NCI-H774 (cell line): ENCODE measurements at places on chromosomes 6 and 20.

DNA sequence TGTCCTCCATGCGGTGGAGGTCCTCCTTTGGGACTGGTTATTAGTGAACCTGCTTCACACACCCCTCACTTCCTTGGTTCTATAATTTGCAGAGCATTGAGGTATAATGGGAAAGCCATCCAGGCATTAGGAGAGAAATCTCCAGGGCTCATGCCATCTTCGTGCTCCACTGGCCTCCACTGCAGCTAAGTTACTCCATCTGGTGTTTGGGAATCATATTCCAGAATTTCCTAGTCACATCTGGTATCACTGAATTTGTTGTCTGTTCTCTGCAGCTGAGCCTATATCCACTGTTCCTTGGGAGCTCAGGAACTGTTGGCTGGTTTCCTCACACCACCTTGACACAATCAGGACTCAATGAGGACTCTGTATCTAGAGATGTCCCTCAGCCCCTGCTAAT, 173.0 kb upstream of the TSHZ2 start:
- DNase-seq, result no peak

DNA sequence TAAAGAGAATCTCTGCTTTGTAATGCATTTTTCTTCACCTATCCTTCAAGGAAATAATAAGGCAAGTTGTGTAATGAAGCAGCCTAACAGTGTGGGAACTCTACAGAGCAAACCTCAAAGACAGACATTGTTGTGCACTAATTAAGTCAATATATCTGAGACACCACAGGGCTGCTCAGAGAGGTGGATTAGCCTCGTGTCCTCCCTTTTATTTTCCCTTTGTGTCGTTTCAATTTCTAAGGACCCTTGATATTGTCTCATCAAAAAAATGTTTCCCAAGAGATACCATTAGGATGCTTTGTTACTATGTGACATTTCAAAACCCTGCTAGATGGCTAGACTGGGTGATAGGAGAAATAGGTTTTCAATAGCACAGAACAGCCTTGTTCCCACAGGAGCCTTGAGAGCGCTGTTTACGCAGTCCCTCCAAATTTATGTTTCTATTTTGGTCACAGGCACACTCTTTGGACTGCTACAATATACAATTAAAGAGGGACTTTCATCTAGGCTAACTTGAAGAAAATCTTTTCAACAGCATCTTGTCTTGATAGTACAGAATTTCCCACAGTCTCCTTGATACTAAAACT, 23.1 kb downstream of the UBE3D start:
- no peak for DNase-seq

- DNase-seq, result no peak
These were observed 360.2 kb downstream of the PREX1 start for GRCh38 chr20:48467622-48468021.

- peak; percentile 50 for DNase-seq
These were observed 272.1 kb downstream of the LRFN2 start for GRCh38 chr6:40315060-40315459.

DNA sequence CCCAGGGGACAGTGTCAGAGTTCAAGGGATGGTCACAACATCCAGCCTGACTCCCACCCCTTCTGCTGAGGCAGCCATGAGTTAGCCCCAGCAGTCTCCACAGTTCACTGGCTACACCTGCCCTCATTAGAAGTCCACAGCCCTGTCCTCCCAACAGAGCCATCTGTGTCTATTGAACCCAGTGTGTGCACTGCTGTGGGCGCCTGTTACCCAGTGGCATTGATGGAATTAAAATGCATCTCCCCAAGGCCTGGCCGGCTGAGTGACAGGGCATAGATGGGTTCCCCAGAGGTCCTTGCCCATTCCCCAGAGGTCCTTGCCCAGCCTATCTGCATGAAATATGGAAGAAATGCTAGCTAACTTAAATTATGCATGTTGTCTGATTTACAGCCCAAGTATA, 73.3 kb downstream of the PCSK2 start:
- DNase-seq, result no peak

GRCh38 chr6:21496706-21497105, 96.8 kb upstream of the SOX4 start:
- DNase-seq, result no peak

DNA sequence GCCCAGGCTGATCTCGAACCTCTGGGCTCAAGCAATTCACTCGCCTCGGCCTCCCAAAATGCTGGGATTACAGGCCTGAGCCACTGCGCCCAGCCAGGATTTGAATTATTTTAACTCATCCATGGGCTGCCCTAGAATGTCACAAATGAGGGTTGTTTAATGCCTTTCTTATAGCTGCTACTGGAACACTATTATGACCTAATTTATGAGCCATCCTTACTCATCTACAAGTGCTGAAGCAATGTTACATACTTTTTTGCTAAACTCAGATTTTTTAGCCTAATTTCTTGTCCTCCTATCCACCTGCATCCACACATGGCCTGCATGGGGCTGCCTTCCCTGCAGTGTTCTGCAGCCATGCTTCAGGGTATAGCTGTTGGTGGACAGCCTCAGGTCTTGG, 59.9 kb downstream of the RTN4IP1 start:
- no peak for DNase-seq

- DNase-seq, result no peak
These were observed 90.8 kb downstream of the HACE1 start for GRCh38 chr6:104768906-104769305.

- DNase-seq, result peak; percentile 95
These were observed 27.2 kb upstream of the BTBD3 start for GRCh38 chr20:11890331-11891076.

DNA sequence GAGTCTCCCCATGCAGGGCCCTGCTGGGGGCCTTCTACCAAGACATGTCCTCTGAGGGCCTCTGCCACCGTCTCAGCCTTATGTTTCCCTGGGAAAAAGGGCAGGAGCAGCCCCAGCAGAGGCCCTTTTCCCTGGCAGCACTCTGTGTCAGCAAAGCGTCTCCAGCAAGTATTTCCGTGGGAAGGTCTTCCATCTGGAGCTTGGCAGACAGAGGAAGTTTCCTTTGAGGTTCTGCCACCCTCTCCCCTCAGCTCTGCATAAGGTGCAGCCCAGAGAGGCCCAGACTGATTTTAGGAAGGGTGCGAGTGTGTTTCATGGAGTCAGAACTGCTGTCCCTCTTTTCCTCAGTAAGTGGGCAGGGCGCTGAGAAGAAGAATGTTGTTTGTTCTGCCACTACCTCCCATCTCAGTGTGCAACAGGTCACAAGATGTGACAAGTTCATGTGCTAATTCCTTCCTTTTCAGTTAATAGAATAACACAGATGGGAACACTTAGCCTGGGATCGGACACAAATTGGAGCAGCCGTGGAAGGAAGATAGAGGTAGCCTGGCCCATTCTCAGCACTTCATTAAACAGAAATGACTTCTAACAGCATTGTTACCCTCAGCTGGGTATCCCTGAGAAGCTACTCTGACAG, 784.4 kb downstream of the MAFB start:
- DNase-seq, result no peak

DNA sequence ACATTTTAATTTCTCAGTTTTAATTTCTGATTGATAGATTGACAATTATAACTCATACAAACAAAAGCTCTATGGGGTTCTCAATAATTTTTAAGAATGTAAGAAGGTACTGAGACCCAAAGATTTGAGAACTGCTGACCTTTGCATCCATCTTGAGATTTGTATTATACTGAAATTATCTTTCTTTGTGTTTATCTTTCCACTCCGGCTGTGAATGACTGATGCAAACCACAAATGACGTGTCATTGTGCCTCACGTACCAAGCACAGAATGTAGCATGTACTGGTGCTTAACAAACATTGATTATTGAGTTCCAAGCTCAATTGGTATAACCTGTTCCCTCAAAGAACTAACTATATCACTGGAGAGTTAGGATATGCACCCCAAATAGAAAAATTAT, 152.1 kb upstream of the SMLR1 start:
- no peak for DNase-seq

GRCh38 chr20:16491294-16491905, 81.8 kb downstream of the KIF16B start:
- DNase-seq, result no peak

DNA sequence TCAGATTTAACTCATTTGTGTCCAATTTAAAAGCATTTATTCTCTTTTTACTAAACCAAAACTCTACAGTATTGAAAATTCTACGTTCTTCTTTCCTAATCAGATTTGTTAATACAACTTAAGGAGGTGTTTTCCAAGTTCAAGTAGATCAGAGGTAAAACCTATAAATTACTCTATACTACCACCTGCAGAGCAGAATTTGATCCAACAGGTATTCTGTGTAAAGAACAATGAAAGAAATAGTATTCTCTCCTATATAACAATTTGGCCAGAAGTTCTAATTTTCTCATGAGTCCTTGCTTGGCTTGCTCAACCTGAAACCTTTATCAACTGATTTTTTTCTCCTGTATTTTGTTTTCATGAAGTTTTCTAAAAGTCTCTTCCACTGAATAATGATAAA, 28.5 kb upstream of the DST start:
- DNase-seq, result no peak

- no peak for DNase-seq
These were observed 319.5 kb downstream of the MEI4 start for GRCh38 chr6:77972334-77972733.

DNA sequence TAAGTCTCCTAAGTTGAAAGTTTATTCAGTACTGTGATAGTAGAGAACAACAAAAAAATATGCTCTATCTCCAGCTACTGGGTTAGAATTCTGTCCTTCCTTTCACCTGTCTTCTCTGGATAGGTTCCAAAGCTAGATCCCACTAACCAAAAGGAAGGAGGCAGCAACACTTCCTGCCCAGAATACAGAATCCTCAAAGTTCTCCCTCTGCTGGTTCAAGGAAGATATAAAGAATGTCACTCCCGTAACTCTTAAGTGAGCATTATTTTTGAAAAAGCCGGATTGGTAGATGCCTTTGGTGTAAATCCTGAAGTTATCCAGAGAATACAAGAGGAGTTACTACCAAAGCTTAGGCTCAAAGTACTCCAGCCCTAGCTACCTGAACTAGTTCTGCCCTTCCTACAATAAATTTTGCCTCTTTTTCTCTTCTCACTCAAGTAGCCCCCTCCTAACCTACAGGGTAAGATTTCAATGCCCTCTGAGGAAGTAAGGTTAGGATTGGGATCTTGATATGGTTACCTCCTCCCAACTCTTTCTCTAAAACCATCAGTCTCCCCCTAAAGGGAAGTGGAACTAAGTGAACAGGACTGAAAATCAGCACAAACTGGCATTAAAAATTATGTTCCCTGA, 26.0 kb upstream of the CRIP3 start:
- no peak for DNase-seq

- DNase-seq, result no peak
These were observed 469 bp downstream of the STX16 start for GRCh38 chr20:58651559-58651945.

DNA sequence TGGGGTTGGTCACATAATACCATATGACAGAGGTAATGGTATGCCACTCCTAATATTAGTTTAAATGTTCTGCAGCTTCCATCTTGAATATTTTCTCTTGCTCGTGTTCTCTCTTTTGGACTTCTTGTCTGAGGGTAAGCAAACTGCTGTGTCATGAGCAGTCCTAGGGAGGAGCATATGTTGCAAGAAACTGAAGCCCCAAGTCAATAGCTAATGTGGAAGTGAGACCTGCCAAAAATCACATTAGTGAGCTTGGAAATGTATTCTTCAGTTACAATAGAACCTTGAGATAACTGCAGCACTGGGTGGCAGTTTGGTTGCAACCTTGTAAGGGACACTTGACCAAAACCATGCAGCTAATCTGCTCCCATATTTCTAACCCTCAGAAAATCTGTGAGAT, 178.2 kb upstream of the IMPG1 start:
- no peak for DNase-seq

- DNase-seq, result no peak
These were observed 844.3 kb upstream of the MANEA start for GRCh38 chr6:94733066-94733465.

DNA sequence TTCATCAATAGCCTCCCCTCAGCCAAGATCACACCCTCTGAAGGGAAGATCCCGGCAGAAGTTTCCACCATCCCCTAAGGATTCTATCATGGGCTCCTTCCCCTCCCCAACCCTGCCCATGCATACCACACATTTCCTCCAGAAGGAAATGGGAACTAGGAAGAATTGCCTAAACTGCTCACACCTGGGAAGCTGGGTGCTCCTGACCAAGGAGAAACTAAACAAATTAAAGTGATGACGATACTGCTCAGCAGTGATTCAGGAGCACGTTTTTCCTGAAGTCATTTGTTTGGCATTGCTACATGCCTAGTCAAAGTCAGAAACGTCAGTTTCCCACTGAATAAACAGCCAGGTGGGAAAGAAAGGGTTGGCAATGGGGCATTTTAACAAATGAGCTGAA, 136.1 kb upstream of the CDYL start:
- DNase-seq, result no peak

GRCh38 chr20:5039255-5039657, 37.9 kb upstream of the SLC23A2 start:
- DNase-seq, result no peak

DNA sequence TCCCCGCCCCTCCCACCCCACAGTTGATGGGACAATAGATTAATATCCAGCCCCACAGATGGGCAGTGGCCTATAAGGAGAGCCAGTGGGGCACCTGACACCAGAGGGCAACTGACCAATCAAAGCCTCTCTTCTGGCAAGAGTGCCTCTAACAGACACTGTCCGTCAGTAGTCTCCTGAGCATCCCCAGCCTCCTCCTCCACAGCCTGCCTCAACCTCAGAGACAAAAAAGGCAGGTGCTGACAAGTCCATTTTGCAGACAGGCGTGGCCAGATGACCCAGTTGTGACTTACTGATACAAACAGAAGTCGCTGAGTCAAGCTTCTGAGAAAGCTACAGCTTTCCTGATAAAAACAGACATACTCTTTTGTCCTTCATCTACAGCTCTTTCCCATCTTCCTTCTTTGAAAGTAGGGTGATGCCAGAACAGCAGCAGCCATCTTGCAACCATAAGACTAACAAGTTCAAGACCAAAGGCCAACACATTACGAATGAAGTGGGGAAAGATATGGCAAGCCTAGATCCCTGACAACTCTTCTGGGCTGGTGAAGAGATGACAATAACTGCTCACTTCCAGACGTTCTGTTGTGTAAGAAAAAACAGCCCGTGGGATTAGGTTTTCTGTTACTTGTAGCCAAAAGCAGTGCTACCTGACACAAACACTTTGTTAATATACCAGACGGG, 12.3 kb downstream of the PPIL1 start:
- DNase-seq, result no peak

DNA sequence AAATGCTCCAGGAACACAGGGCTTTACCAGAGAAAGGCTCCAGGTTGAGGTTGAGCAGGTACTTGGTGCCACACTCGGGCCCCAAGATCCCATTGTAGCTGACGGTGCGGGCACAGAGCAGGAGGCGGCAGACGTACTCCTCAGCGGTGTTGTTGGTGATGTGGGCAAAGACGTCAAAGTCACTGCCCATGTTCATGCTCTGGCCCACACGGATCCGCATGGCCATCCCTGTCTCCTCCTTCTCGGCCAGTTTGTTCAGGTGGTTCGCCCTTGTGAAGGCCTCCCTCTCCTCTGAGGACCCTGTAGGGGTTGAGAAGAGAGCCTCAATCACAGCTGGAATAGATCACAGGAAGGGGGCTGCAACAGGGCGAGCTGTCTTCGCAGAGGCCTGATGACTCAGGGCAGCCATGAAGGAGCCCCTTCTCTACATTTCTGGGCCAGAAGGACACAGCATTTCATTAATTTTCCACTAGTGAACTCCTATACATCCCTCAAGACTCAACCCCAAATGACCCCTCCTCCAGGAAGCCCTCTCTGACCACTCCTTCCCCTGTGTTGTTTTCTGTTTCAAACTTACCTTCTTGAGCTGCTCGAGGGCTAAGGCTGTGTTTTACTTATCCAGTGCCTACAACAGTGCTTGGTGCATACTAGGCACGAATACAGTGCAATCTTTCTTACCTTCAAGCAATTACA, 26.8 kb downstream of the TGM2 start:
- no peak for DNase-seq
